ENCODE measurements at places on chromosomes 4 and X.

DNA sequence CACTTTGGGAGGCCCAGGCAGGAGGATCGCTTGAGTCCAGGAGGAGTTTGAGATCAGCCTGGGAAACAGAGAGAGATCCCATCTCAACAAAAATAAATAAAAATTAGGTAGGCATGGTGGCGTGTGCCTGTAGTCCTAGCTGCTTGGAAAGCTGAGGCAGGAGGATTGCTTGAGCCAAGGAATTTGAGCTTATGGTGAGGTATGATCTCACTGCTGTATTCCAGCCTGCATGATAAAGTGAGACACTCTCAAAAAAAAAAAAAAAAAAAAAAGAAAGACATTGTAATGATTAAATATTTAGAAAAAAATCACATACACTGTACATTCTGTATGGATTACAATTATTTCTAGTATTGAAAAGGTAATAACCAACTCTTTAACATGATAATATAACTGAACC lies 87.1 kb downstream of the SLIT2 start:
- no peak for DNase-seq

GRCh38 chrX:113770071-113770470 lies 813.8 kb upstream of the HTR2C start:
- no peak for DNase-seq

- no peak for DNase-seq
Measured at GRCh38 chrX:57652705-57653104, 27.4 kb downstream of the NLRP2B start.

GRCh38 chr4:71235311-71236201 lies 103.3 kb upstream of the SLC4A4 start:
- DNase-seq, result no peak

DNA sequence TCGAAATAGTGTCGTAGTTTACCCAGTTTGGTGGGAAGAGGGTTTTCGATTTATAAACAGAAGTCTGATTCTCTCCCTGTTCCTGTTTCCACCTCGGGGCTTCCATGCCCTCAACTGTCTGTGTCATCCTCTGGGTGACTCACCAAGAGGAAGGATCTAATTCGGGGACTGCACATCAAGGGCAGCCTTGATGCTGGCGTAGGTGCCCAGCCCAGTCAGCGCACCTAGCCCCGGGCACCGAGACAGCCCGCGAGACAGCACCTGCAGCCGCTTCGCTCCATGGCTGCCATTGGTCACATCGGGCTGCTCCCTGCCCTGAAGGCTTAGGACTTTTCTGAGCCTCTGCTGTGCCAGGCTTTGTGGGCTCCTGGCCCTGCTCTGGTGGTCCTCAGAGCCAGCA lies 7.7 kb downstream of the ABCD1 start:
- DNase-seq, result no peak

GRCh38 chr4:20832826-20833225 lies 132.6 kb downstream of the PACRGL start:
- no peak for DNase-seq

- DNase-seq, result no peak
Measured at GRCh38 chr4:177005674-177006230, 213.0 kb upstream of the VEGFC start.

- no peak for DNase-seq
Measured at GRCh38 chrX:13128104-13128503, 83.7 kb upstream of the FAM9C start.

- DNase-seq, result no peak
Measured at GRCh38 chrX:123736333-123736921, 3.6 kb upstream of the THOC2 start.

GRCh38 chr4:80136270-80136669 lies 61.0 kb upstream of the PRDM8 start:
- no peak for DNase-seq

- no peak for DNase-seq
Measured at GRCh38 chr4:169756971-169757574, 671 bp downstream of the HPF1 start.

- peak; percentile 91 for DNase-seq
Measured at GRCh38 chr4:38177641-38178391, 217.6 kb downstream of the PTTG2 start.

GRCh38 chr4:154030152-154030551 lies 241.3 kb upstream of the SFRP2 start:
- DNase-seq, result no peak

GRCh38 chr4:83850435-83850834 lies 314.5 kb downstream of the GPAT3 start:
- no peak for DNase-seq

All from lower lobe of right lung (tissue), 2 donors.